Activated CD4-positive, alpha-beta T cell treated with anti-CD3 and anti-CD28 coated beads for 36 hours (primary cell): ENCODE measurements at places on chromosomes 1 and 21.
A peak's percentile ranks its signal among the peaks of the same experiment; 100 is the strongest.

DNA sequence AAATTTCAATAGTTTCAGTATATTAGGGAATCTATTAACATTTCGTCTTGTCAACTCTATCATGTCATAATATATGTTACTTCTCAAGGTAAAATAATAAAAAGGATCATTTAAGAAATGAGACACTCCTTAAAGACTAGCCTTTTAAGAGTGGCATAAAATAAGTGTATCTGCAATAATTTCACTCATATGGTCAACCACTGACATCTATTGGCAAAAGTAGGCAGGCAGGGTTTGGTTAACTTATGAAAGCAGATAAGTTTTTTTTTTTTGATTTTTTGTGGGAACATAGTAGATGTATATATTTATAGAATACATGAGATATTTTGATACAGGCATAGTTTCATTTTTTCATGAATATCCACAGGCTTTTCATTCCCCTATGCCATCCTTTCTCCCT, 5.5 kb upstream of the RGS21 start:
- no peak overlapping the region for H3K27ac ChIP-seq
- no peak overlapping the region for H3K4me3 ChIP-seq
- no peaks in the 10 kb centered on the region for H3K27me3 ChIP-seq
- no peak for DNase-seq

- no peaks in the 10 kb centered on the region for H3K27me3 ChIP-seq
- DNase-seq, result no peak
- H3K4me1 ChIP-seq, result peaks cover 36% of the 10 kb centered on the region
- H3K27ac ChIP-seq, result peak overlapping the region; percentile 77
Measured at GRCh38 chr1:37931102-37931360, 15.8 kb downstream of the INPP5B start.

DNA sequence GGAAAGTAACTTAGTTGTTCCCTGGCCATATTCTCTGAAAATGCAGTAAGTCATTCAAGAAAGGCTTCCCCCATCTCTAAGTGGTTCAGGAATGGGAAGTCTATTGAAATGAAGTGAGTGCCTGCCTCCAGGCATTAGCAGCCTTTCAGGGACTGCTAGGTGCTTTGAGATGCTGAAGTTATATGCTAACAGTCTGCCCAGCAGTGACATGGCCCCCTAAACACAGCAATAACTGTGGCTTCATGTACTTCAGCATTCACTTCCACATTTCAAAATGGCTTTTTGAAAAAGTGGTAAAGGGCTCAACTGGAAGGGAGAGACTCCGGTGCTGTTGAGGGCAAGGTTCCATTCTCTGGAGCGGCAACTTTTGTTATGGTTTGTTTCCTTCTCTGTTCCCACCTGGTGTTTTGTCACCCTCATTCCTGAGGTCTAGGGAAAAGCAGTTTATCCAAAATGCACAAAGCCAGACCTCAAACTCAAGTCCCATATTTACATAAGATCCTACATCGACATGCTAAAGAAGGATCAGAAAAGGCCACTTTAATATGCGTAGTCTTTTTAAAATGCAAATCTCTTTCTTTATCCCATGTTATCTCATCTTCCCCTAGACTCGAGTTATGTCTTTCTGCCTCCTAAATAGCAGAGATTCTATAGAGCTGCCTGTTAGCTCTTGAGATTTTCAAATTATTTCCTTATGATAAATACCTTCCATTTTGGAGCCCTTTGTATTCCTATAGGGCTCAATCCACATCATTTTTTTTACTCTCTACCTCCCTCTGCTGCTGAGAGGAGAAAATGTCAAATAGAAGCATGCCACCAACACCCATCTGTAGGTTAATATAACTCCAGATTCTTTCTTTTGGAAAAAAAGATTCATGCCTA, 34.2 kb upstream of the LRRC8C start:
- peaks cover 45% of the 10 kb centered on the region for H3K36me3 ChIP-seq
- peaks cover 85% of the 10 kb centered on the region for H3K4me1 ChIP-seq
- no peak overlapping the region for H3K4me3 ChIP-seq
- H3K27me3 ChIP-seq, result no peaks in the 10 kb centered on the region

- no peaks in the 10 kb centered on the region for H3K36me3 ChIP-seq
- H3K27ac ChIP-seq, result no peak overlapping the region
- H3K4me1 ChIP-seq, result no peaks in the 10 kb centered on the region
- peaks cover 6% of the 10 kb centered on the region for H3K27me3 ChIP-seq
Measured at GRCh38 chr1:162663086-162663485, 30.8 kb downstream of the DDR2 start.

DNA sequence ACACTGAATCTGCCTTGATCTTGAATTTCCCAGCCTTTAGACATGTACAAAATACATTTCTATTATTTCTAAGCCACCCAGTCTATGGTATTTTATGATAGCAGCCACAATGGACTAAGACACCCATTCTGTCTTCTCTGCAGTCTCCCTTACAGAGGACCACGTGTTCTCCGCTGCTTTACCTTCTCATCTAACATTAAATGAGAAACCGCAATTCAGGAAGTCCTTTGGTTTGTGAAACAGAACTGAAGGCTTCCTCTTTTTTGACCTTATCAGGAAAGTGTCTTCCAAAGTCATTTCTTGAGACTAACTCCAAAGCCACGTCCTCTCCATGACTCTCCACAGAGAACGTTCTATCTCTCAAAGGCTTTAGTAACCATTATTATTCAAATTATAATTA, 560.1 kb downstream of the OMA1 start:
- H3K36me3 ChIP-seq, result no peaks in the 10 kb centered on the region
- no peak overlapping the region for H3K27ac ChIP-seq
- H3K4me1 ChIP-seq, result peaks cover 8% of the 10 kb centered on the region
- no peak overlapping the region for H3K4me3 ChIP-seq

DNA sequence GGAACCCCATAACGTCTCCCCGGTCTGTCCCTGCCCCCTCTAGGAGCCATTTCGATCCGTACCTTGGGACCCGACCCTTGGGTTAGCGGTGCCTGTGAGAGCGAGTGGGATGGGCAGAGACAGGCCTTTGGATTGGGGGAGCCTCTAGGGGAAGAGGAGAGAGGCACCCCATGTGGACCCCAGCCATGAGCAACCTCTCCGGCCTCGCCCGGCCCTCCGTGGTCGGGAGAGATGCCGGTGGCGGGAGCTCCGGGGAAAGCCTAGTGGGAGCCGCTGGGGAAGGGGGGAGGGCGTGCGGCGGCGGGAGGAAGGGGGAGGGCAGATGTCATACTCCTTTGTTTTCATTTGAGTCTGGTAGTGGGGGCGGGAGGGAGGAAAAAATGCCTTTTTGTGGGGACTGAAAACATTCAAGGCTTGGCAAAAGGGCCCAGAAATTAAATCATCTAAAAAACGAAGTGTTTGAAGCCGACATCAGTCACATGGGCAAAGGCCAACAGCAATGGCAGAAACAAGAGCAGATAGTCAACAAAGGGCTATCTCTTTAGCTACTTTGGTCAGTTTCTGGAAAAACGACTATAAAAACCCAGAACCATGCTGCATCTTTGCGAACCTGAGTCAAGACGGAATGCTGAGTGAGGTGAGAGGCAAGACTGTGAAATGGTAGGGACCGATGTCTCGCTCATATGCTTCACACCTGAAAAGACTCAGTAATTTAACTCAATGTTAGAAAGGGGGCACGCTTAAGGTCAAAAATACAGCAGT, 758 bp downstream of the PTBP2 start:
- H3K36me3 ChIP-seq, result peaks cover 30% of the 10 kb centered on the region
- H3K27ac ChIP-seq, result peak overlapping the region; percentile 81
- no peaks in the 10 kb centered on the region for H3K27me3 ChIP-seq
- H3K4me1 ChIP-seq, result peaks cover 30% of the 10 kb centered on the region
- DNase-seq, result peak; percentile 73

DNA sequence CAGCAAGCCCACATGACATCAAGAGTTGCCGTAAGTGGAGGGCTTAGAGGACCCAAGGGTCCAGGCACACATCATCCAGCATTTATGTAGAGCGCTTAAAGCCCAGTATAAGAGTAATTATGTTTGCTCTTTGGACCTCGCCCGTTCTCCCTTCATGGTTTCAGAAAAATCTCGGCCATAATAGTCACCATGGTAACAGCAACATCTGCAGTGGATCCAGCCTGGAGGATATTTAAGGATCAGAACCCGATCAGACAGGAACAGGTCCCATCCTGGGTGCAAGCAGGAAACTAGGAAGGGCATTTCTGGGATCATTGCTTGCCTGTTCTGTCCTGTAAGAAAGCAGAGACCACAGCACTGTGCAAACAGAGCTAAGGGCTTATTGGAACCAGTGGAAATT, 89.9 kb upstream of the KAZN start:
- H3K4me3 ChIP-seq, result no peak overlapping the region
- H3K4me1 ChIP-seq, result no peaks in the 10 kb centered on the region
- no peak overlapping the region for H3K27ac ChIP-seq
- H3K36me3 ChIP-seq, result no peaks in the 10 kb centered on the region

DNA sequence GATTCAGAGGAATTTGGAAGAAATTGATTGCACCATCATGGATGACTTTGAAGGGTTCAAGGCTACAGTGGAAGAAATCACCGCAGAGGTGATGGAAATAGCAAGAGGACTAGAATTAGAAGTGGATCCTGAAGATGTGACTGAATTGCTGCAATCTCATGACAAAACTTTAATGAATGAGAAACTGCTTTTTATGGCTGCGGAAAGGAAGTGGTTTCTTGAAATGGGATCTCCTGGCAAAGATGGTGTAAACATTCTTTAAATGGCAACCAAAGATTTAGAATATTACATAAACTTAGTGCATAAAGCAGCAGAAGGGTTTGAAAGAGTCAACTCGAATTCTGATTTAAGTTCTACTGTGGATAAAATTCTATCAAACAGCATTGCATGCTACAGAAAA, 698.6 kb downstream of the PLA2G4A start:
- DNase-seq, result no peak
- no peaks in the 10 kb centered on the region for H3K27me3 ChIP-seq
- H3K27ac ChIP-seq, result no peak overlapping the region

GRCh38 chr1:228937851-228938536, 202.7 kb downstream of the RHOU start:
- no peaks in the 10 kb centered on the region for H3K36me3 ChIP-seq
- peaks cover 33% of the 10 kb centered on the region for H3K4me1 ChIP-seq
- DNase-seq, result peak; percentile 23
- peak overlapping the region; percentile 15 for H3K27ac ChIP-seq
- H3K27me3 ChIP-seq, result no peaks in the 10 kb centered on the region

DNA sequence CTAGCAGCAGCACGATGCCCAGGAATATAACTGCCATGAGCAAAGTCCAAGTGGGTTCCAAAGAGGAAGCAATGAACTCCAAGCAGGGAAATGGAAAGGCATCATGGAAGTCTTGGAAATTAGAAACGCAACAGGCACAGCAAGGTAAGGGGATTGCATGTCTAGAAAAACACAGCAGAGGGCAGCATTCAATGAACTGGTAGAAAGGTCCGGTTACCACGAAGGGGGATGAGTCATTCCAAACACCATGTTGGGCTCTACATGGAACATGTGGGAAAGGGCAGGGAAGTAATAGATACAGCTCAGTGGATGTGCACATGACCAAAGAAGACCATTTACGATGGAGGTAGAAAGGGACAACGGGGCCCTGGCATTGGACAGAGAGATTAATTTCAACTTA, 36.4 kb downstream of the RXRG start:
- no peaks in the 10 kb centered on the region for H3K36me3 ChIP-seq
- peak; percentile 32 for DNase-seq
- H3K27me3 ChIP-seq, result peaks cover 41% of the 10 kb centered on the region
- no peak overlapping the region for H3K4me3 ChIP-seq

DNA sequence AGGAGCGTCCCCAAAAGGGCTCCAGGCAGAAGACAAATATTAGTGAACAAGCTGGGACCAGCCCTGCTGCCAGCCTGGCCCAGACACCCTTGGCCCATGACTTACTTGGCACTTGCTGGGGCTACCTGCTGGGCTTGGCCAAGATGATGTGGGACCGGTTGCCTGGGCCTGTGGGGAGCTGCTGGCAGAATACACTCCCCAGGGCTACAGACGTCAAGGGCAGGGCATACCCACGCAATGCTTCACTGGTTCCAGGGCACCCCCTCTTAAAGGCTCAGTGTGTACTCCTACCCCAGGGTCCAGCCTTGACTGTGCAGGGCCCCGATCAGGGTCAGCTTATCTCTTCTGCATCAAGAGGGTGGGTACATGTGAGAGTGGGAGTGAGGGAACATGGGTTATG, 106.5 kb upstream of the SLC2A1 start:
- H3K36me3 ChIP-seq, result no peaks in the 10 kb centered on the region
- H3K4me1 ChIP-seq, result peaks cover 11% of the 10 kb centered on the region
- H3K27me3 ChIP-seq, result peaks cover 3% of the 10 kb centered on the region

DNA sequence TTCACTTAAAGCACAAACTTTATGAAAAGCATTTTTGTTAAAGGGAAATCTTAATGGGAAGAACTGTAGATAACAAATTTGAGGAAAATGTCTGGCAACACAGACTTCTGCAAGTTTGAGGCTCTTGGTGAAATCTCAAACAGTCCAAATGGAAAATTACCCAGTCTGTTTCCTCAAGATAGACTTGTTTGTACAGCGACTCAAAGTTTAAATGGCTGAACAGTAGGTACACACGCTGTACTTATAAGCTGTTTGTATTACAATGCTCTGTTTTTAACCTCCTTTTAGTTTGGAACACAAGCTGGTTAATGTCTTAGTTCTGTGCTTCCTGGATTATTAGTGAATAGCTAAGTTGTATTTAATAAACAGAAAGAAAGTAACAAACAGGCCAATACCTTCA, 217.1 kb downstream of the NFIA start:
- peaks cover 28% of the 10 kb centered on the region for H3K4me1 ChIP-seq
- no peaks in the 10 kb centered on the region for H3K36me3 ChIP-seq
- H3K27me3 ChIP-seq, result peaks cover 3% of the 10 kb centered on the region

DNA sequence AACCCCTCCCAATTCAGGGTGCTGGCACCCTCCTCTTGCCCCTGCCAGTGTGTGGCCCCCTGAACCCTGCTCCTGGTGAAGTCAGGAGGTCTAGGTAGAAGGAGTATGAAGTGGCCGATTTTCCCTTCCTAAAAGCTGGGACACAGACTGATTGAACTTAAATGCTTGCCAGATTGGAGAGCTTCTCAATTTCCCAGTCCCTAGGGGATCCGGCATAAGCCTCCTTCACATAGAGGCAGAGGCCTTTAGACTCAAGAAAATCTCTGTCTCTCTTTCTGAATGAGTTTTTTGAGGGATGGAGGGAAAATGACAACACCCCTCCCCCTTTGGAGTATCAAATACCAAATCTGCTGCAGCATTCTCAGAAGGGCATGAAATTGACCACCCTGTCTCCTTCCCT, 51.5 kb downstream of the SYT2 start:
- H3K4me3 ChIP-seq, result no peak overlapping the region
- H3K27ac ChIP-seq, result no peak overlapping the region
- H3K27me3 ChIP-seq, result peaks cover 14% of the 10 kb centered on the region
- no peaks in the 10 kb centered on the region for H3K4me1 ChIP-seq

DNA sequence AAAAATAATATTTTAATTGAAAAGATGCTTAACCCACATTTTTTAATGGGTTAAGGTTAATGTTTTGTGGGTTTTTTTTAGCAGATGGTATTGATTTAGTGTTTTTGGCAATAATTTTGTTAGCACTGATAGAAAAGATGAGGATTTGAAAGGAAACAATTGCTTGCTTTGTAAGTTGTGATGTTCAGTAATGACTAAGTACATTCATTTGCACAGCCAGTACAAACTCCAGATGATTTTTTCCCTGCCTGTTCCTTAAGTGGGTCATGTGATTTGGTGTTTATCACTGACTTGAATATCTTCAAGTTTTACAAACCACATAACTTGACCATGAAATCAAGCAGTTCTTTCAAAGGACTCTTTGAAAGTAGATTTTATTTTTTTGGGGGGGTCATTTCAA, 15.0 kb downstream of the DISP1 start:
- no peaks in the 10 kb centered on the region for H3K36me3 ChIP-seq
- H3K27ac ChIP-seq, result no peak overlapping the region
- no peak overlapping the region for H3K4me3 ChIP-seq
- no peaks in the 10 kb centered on the region for H3K4me1 ChIP-seq
- DNase-seq, result no peak
